ENCODE measurements at places on chromosomes 13 and 19.
A peak's percentile ranks its signal among the peaks of the same experiment; 100 is the strongest.

GRCh38 chr13:100128373-100128772 is 39.5 kb downstream of the PCCA start:
- no peak for DNase-seq

DNA sequence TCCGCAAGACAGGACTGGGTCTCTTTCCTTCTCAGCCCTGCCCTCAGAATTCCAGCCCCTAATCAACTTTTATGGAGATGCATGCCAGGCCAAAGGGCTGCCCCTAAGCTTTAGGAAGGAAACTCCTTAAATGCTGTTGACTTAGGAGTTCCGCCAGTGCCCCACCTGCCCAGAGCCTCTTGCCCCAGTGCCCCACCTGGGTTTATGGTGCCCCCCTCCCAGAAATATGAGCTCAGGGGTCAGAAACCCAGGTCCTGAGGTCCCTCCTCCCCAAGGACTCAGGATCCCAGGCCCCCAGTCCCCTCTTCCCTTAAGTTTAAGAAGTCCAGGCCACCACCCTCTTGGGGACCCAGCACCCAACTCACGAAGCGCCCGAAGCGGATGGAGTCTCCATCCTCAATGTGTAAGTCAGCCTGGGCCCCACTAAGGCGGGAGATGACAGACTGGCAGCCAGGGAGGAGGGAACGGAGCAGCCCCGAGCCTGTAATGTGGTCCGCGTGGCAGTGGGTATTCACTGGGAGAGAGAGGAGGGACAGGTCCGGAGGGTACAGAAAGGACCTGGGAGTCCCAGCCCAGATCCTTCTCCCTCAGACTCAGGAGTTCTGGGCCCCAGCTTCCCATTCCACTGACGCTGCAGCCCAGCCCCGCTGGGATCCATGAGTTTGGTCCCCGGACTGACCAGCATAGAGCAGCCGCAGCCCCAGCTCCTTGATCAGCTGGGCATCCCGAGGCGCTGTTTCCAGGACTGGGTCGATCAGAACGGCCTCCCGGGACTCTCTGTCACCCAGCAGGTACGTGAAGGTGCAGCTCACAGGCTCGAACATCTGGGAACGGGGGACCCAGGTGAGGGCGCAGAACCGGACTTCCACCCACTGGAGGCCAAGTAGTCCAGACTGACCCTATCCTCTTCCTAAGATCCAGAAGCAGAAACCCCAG is 897 bp downstream of the ETHE1 start:
- DNase-seq, result no peak

GRCh38 chr13:110237875-110238817 is 68.8 kb downstream of the COL4A1 start:
- DNase-seq, result no peak

- DNase-seq, result no peak
Measured at GRCh38 chr13:54614726-54615125, 1586.1 kb downstream of the OLFM4 start.

DNA sequence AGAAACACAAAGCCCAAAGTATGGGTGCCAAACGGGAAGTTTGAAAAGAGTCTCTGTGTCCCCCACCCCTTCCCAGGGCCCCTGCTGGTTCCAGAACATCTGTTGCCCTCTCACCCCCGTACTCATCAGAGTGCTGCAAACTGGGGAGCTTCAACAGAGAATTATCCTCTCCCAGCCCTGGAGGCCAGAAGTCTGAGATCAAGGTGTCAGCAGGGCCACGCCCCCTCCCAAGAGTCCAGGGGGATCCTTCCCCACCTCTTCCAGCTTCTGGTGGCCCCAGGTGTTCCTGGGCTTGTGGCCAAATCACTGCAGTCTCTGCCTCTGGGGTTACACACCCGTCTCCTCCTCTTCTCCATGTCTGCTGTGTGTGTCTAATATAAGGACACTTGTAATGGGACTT is 183.4 kb downstream of the PTPRS start:
- DNase-seq, result no peak

DNA sequence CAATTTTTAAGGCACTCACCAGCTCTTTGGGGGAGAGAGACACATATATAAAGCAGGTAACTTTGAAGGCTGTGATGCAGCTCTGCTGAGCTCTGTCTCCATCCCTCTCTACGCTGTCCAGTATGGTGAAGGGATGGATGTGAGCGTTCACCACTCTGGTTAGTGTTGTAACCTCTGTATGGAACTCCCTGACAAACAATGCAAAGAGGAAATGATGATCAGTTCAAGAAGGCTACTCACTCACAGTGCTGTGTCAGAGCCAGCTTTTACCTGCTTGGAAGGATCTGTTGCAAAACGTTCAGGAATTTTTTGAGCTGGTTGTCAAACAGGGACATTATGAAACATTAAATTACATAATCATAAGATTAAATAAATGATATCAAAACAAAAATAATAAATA is 90.8 kb upstream of the SLC10A2 start:
- no peak for DNase-seq

DNA sequence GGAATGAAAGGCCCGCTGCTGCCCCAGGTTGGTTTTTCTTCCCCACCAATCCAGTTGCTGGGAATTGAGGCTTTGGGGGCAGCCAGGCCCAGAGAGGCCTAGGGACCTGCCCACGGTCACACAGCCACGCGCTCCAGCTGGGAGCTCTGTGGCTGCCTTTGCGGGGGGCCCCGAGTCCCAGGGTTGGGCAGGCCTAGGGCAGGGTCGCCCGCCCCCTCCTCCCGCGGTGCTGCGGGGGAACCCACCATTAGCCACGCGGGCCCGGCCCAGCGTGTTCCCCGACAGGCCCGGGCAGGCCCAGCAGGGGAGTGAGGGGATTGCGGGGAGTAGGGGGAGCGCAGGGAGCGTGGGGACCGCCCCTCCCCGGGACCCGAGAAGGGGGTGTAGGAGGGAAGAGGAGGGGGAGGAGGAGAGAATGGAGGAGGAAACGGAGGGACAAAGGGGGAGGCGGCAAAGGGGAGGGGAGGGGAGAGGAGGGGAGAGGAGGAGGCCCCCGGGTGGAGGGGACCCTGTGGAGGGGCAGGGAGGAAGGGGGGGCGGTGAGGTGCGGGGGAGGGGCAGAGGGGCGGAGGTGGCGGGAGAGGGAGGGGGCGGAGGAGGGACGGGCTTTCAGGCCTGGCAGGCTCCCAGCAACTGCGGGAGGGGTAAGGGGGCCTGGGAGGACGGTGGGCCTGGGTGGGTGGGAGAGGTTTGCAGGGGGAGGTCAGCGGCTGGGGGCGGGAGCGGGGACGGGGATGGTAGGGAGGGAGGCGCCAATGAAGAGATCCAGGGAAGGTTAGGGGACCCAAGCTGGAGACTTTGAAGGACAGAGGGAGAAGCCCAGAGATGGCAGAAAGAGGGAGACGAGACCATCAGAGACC is 12.9 kb upstream of the TLE2 start:
- no peak for DNase-seq

DNA sequence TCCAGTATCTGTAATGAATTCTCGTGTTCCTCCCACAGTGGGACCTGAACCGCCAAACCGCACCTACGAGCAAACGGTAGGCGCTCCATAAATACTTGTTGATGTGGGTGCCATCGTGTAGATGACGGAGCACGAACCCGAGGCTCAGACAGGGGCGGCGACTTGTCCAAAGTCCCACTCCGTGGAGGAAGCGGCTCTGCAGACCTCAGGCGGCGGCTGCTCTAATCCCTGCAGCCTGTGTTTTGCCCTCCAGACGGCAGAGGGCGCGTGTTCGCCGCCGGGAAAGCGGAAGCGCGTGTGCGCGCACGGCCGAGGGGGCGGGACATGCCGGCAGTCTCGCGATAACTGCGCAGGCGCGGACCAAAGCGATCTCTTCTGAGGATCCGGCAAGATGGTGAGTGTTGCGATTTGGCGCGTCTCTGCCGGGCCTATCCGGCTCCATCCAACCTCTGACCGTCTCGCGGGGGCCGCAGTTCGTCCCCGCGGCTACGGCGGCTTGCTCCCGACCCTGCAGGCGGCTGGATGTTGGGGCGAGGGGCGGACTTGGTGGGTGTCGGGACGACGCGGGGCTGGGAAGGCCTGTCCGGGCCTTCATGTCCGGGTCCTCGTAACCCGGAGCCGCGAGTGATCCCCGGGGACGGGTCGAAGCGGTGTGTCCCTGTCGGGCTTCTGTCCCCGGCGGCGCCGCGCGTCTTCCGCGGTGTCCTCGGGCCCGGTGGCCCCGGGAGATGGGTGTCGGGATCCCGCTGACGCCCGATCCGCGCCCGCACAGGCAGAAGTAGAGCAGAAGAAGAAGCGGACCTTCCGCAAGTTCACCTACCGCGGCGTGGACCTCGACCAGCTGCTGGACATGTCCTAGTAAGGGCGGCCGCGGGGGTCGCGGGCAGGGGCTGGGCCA is at the start of gene RPS15:
RPS15 (plus strand) TSS at position 362 of the 898 bp plus-strand sequence; CDS start at position 392, 30 bp downstream.
- peak; percentile 96 for DNase-seq

- no peak for DNase-seq
Measured at GRCh38 chr19:48481846-48482639, 12.9 kb downstream of the CYTH2 start.

DNA sequence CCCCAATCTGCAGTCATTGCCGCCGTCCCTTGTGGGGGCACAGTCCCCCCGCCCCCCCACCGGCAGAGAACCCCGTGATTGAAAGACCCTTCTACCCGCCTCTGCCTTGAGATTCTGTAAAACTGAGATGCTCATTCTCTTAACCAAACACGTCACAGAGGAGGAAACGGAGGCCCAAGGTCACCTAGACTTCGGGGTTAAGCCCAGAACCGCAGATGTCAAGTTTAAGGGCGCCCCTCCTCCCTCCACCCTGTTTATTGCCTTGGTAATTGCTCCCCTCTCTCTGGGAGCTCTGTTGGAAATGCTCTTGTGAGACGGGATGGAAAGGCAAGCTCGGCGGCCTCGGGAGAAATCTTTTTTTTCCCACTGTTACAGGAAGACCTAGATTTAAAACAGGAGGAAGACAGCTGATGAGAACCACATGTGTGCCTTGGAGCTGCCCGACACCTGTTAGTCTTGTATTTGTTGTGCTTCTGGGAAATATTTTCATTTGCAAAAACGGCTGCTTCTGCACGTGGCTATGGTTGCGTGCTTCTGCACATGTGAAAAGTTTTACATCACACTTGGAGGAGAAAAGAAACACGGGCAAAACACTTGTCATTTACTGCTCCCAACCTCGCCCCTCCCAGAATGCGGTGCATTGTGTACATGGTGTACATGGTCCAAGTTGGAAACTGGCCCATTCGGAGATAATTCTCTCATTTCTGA is 1.1 kb upstream of the MED26 start:
- no peak for DNase-seq

Data from CD4-positive, alpha-beta T cell treated with Interleukin-10 for 1 hour (primary cell).